ENCODE measurements at places on chromosomes 2 and 18. TPM values are rescaled to one million over a fixed set of nuclear protein-coding genes. Genes with fewer than 3 reads are reported as not detected.

- no peak for DNase-seq
Measured at GRCh38 chr2:153059338-153060052, 341.1 kb downstream of the ARL6IP6 start.

Gene MALL
- total RNA-seq: 0.17 TPM

Gene LCT
- 0.02 TPM for total RNA-seq

DNA sequence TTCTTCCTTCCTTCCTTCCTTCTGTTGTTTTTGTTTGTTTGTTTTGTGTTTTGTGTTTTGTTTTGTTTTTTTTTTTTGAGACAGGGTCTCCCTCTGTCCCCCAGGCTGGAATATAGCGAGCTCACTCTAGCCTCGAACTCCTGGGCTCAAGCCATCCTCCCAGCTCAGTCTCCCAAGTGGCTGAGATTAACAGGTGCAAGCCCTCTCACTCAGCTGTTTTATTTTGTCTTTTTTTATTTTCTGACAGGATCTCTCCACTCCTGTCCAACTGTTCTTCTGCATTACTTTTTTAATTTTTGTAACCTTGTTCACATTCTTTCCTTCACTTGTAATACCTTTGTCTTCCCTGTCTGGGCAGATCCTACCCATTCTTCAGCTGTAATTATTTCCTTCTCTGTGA lies 23.6 kb downstream of the MAP3K20 start:
- DNase-seq: no peak

Gene REG3G
- total RNA-seq: not detected

DNA sequence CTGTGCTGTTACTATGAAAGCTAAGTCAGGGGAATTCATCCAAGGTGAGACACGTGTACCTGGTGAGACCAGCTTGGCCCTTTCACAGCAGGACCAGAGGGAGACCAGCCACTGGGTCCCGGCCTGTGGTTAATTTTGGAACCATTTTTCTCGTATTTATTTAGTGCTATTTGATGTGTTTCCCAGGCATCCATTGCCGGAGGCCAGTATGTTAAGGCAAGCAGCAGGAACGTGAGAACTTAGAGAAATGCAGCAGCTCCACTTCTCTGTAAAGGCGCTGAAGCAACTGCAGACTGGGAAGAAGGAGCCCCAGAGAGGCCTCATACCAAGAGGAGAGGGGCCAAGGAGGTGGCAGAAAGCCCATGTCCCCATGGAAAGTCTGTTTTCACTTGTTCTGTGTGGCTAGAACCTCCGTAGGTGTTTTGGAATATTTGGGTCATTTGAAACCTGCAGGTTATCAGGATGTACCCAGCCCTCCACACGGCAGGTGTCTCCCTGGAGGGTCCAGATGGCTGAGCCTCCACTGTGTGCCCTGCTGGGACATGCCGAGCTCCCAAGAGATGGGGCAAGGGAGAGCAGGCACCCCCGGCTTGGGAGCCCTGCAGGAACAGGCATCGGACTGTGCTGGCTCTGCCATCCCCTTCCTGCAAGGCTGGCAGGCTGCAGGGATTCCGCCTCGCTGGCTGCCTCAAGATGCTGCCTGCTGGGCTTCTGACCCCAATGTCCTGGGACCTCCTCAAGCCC lies 256.0 kb upstream of the RAB6C start:
- no peak for DNase-seq

- peak; percentile 19 for DNase-seq
Measured at GRCh38 chr2:180983468-180984242, 3.2 kb downstream of the UBE2E3 start.

- no peak for DNase-seq
Measured at GRCh38 chr2:40289771-40290404, 162.0 kb downstream of the SLC8A1 start.

Gene INO80D
- 14.5 TPM for total RNA-seq

GRCh38 chr18:50274941-50275340 lies 6.4 kb downstream of the MBD1 start:
- no peak for DNase-seq

DNA sequence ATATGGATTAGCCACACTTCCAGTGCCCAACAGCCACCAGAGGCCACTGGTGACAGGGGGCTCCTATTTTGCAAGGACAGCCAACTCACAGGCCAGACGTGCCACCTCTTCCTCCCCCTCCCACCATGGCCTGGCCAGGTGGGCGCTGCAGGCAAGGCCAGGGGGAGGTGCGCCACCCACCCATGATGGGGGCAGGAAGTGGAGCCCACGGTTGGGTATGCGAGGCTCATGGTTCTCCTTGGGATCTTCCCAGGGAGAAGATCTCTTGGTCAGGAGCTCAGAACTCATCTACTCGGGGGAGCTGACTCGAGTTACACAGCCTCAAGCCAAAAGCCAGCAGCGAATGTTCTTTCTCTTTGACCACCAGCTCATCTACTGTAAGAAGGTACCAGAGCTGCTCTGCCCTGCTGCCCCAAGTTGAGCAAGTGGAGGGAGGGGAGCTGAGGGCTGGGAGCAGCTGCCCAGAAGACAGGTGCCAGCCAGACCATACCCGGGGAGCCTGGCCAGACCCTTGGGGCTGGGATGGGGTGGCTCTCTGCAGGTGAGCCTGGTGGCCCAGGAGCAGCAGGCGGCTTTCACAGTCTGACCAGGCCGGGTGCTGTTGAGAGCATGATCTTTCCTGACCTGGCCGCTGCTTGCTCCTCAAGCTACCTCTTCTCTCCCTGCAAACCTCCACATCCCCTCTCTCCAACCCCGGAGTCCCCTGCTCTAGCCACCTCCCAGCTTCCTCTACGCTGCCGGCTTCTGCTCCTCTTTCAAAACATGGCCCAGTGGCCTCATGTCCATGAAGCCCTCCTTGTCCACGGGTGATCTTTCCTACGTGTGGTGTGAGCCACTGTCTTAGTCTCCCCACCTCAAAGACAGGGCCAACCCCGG lies 49.8 kb downstream of the FAM168B start:
- no peak for DNase-seq

Measured in activated CD4-positive, alpha-beta memory T cell treated with anti-CD3 and anti-CD28 coated beads for 36 hours (primary cell).